SK-MEL-5 (cell line): ENCODE measurements at places on chromosomes 1 and 21.

GRCh38 chr1:47655521-47656300 is 217.9 kb downstream of the FOXD2 start:
- no peak for DNase-seq

DNA sequence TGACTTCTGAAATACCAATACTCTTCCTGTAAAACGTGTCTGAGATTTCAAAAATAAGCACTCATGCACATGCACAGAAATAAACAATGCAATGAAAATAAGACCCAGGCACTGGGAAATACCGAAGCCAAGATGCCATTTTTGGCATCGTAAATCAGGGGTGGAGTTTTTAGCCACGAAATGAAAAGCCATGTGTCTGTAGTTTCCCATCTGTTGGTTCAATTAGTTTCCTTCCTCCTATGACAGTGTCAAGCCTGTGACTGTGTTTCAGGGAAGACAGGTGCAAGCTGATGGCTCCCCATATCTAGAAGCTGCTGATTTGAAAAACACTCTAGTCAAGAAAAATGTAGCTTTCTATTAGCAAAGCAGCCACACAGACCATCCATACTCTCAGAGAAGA is 480.4 kb upstream of the CAMK1G start:
- DNase-seq = no peak

DNA sequence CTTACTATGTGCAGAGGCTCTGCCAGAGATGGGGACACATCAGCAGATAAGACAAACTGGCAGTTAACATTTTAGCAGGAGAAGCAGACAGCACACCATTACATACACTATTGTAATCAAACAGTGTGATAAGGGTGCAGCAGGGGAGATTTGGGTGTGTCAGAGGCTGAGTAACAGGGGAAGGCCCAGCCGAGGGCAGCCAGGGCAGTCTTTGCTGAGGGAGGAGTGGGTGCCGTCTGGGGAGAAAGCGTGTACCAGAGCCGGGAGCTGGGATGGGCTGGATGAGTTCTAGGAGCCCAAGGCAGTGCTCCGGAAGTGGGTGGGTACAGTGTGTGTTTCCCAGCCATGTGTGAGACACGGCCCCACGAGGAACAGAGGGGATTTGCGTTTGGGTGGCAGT is 31.2 kb downstream of the KCNA10 start:
- DNase-seq = no peak

- no peak for DNase-seq
Measured at GRCh38 chr1:30034105-30034626, 689.2 kb downstream of the MATN1 start.

DNA sequence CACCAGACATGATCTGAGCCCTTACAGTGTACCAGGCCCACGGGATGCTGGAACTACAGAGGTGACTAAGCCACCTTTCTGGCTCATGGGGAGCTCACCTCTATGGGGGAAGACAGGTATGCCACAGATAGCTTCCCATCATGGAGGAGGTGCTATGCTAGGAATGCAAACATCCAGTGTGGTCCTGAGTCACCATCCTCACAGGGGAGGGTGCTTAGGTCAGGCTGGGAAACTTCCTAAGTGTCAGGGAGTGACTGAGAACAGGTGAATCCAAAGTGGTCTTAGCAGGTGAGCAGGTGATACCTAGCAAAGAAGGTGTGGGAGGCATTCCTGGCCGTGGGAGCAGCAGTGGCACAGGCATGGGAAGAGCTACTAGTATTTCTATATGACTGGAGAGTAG is 8.6 kb upstream of the RASSF5 start:
- no peak for DNase-seq

- no peak for DNase-seq
Measured at GRCh38 chr1:73587080-73587479, 610.9 kb downstream of the LRRIQ3 start.

- DNase-seq = no peak
Measured at GRCh38 chr1:37305841-37306240, 168.5 kb upstream of the ZC3H12A start.

DNA sequence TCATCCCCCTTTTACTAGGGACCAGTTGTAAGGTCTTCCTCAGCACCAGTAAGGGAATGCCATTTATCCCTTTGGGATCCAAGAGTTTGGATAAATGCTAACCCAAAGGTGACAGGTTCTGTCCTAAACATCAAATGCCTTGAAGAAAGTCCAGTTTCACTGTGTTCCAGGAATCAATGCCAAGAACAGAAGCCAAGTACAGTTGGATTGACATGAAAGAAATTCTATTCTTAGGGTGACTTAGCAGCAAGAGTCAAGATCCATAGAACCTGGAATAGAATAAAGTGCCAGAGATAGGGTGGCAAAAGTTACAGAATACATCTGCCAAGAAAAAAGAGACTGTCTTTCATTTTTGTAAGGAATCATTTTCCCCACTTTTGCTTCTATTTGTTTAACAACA is 94.9 kb upstream of the ADAMTS5 start:
- no peak for DNase-seq

DNA sequence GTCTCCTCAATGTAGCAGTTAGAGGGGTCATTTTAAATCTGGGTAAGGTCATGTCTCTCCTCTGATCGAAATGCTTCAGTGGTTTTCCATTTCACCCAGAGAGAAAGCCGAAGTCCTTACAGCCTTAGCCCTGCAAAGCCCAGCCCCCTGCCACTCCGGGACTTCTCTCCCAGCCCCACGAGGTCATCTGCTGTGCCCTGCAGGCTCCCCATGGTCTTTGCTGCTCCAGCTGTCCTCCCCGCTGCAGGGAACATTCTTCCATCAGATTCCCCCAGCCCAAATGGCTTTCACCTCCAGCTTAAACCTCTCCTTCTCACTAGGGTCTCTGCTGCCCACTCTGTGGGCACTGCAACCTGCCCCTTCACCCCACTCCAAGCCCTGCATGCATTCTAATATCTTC is 626.5 kb downstream of the NPHP4 start:
- no peak for DNase-seq

- DNase-seq = peak; percentile 38
Measured at GRCh38 chr1:182841368-182841988, 2.3 kb downstream of the DHX9 start.

- DNase-seq = no peak
Measured at GRCh38 chr21:29157080-29157479, 26.6 kb downstream of the MAP3K7CL start.

GRCh38 chr1:219324629-219325367 is 151.1 kb downstream of the LYPLAL1 start:
- DNase-seq = no peak

- no peak for DNase-seq
Measured at GRCh38 chr1:36584874-36585453, 102.3 kb upstream of the CSF3R start.

- peak; percentile 87 for DNase-seq
Measured at GRCh38 chr1:224929335-224930237, at the start of gene DNAH14. Gene DNAH14 (plus strand): TSS chr1:224929675. CDS start chr1:224952703, 23,028 bp downstream.

- no peak for DNase-seq
Measured at GRCh38 chr1:4573526-4573925, 80.9 kb upstream of the AJAP1 start.

- DNase-seq = no peak
Measured at GRCh38 chr1:230971771-230972170, 6.9 kb downstream of the TTC13 start.

GRCh38 chr21:31142600-31142999 is 104.3 kb upstream of the KRTAP19-8 start:
- DNase-seq = peak; percentile 26

GRCh38 chr1:239795304-239795703 is 296.4 kb upstream of the FMN2 start:
- no peak for DNase-seq

- DNase-seq = peak; percentile 78
Measured at GRCh38 chr1:43073490-43074230, 98.4 kb downstream of the EBNA1BP2 start.

GRCh38 chr1:176271572-176271971 is 64.5 kb upstream of the COP1 start:
- DNase-seq = no peak

- DNase-seq = no peak
Measured at GRCh38 chr1:171786534-171786933, 5.1 kb downstream of the METTL13 start.

GRCh38 chr21:46454634-46455390 is 3.9 kb upstream of the DIP2A start:
- no peak for DNase-seq

DNA sequence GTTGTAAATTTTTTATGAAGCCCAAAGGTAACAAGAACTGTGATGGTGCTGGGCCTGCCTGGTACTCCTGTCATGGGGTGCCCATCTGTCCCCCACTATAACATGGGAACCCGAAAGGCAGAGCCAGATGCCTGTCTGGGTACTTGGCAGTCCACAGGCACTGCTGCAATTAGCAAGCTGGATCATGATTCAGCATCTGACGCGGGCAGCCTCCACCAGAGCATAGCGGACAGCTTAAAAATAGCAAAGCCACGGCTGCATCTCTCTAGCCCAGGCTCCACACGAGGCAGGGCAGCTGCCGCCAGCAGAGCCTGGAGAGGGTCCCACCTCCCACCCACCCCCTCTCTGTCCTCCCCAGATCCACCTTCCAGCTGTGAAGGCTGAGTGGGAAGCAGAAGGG is 22.9 kb downstream of the SUSD4 start:
- DNase-seq = no peak

GRCh38 chr1:87089823-87090222 is 175.4 kb downstream of the HS2ST1 start:
- no peak for DNase-seq

DNA sequence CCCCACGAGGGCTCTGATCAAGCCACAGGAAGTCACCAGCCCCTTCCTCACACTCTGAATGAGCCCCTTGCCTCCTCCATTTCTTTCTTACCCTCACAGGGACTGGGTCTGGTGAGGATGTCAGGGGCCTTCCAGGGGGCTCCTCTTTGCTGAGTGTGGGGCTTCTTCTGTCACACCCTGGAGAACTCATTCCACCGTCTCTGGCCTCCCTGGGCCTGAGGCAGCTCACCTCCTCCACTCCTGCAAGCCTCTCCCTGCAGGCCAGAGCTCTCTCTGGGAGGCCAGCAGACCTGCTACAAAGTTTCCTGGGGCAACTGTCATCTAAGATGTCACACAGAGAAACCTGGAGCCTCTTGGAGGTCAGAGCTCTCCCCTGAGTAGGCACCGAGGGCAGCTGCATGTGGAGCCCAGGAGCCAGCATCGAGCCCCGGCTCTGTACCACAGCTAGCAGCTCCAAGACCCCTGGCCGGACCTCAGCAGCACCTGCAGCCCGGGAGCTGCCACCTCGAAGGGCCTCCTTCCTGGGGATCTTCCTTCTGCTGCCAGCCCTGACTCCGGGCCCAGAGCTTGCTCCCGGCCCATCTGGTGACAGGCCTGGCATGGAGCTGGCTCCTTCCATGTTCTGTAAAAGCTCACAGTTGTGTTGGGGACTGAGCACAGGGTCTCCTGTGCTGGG is 1.1 kb downstream of the SPOCD1 start:
- no peak for DNase-seq

DNA sequence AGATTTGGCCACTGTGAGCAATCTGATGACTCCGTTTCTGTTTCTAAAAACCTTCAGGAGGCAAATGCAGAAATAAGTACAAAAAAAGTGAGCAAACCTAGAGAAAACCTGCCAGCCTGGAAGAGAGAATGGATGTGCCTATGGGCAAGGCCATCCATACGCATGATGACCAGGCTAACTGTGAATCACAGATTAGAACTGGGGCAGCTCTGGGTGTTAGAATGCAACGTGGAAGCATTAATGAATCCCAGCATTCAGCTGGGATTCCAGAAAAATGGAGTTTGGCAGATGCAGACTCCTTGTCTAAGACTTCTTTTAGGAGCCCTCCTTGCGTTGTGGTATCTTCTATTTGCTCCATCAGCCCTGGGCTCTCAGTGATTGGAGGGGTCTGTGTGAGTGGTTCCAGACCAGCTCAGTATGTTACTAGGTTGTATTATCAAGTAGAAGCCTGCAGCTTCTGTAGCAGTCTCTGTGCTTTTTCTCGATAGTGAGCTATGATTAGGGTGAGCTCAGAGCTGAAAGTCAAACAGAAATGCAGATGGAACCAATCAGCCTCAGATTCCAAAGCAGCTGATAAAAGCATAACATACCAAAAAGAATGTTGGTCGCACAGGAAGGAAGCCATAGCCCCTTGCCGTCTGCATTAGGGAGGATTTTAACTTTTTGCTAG is 154.0 kb downstream of the PSMG1 start:
- DNase-seq = no peak

DNA sequence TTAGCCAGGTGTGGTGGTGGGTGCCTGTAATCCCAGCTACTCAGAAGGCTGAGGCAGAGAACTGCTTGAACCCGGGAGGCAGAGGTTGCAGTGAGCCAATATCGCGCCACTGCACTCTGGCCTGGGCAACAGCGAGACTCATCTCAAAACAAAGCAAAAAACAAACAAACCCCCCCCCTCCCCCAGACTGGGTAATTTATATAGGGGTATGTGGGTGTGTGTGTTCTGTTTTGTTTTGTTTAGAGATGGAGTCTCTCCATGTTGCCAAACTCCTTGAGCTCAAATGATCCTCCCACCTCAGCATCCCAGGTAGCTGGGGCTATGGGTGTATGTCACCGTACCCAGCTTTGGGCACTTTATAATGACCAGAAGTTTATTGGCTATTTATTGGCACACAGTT is 73.6 kb downstream of the SLC27A3 start:
- no peak for DNase-seq

DNA sequence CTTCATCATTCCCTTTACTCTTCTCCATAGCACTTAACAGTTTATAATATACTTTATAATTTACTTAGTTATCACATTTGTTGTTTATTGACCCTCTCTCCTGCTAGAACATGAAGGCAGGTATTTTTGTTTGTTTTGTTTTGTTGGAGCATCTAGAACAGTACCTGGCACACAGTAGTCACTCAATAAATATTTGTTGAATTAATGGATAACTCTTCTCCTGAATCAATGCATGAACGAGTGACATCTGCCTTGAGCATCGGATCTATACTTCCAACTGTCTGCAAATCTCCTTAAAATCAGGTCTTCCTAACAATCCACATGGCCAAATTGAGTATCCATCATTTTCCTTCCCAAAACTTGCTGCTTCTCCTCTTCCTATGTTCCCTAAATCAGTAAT is 35.9 kb upstream of the MTMR11 start:
- no peak for DNase-seq

DNA sequence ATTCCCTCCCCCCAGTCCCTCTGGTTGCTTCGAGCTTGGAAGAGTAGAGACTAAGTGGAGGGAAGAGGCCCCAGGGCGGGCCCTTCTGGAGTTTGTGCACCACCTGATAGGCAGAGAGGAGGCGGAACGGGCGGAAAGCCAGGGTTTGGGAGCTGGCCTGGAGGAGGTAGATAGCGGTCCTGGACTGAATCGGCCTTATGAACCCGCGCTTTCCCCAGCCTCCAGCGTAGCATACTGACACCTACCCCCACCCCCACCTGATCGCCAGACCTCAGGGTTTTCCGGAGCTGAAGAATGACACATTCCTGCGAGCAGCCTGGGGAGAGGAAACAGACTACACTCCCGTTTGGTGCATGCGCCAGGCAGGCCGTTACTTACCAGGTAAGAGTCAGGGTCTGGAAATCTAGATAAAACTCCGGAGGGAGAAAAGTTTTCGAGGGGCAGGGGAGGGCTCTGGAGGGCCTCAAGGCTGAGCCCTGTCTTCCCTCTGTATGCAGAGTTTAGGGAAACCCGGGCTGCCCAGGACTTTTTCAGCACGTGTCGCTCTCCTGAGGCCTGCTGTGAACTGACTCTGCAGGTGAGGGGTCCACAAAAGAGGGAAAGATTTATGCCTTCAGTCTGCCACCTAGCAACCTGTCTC is 705 bp downstream of the UROD start:
- DNase-seq = peak; percentile 45
